ENCODE measurements at places on chromosomes 11 and 22.

- no peak for DNase-seq
These were observed 10.6 kb downstream of the FREY1 start for GRCh38 chr11:45896422-45896984.

DNA sequence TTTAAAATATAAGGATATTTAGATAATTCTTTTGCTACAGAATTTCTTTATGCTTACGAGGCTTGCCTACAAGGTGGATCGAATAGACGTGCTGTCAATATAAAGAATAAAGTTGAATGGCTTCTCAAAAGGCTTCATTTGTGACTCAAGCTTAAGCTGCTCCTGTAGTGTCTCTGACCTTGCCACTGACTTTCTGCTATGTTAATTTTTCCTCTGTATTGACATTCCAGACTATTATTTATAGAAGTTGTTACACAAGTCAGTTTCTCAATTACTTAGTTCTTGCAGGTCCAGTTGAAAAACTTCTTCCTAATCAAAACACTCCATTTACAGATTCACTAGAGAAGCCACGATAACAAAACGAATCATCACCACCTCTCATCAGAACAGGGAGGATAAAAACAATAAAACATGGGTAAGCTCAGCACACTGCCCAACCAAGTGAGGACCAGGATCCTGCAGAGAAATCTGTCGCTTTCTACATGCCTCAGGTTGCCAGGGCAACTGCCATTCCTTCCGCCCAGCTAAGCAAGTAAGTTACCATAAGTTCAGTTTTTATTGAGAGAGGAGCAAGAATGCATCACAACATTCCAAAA lies 39.0 kb upstream of the CHKA start:
- no peak for DNase-seq

- no peak for DNase-seq
These were observed 23.4 kb upstream of the PACSIN2 start for GRCh38 chr22:43038325-43038724.

DNA sequence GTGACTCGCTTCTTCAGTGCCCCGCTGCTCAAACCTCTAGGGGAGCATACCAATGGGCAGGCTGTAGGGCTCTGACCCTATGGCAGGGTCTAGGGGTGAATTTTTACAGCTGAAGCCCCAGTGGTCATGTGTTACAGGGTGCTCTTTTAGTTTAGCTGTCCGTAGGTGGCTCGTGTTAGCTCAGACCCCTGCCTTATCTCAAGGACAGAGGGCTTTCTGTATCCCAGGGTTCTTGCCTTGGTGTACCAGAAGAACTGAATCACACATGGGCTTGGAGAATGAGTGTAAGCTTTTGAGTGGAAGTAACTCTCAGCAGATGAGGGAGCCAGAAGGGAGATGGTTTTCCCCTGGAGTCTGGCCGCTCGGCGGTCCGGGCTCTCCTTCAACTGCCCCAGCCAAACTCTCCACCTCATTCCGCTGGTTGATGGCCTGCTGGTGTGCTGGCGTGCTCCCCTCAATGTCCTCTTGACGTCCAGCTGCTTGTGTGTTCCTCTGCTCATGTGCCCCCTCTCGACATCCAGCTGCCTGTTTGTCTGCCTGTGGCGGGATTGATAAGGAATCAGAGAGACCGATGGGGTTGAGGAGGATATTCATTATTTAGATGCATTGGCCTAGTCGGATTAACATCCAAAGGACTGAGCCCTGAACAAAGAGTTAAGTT lies 37.5 kb downstream of the BIRC2 start:
- DNase-seq, result no peak

GRCh38 chr22:45673482-45674175 lies 2.0 kb downstream of the ATXN10 start:
- no peak for DNase-seq
